Stimulated activated CD8-positive, alpha-beta memory T cell treated with anti-CD3 and anti-CD28 coated beads, Interleukin-4, amount 100 ng/mL, for 4 hours (primary cell): ENCODE measurements at places on chromosomes 2 and 18.

- DNase-seq, result no peak
Measured at GRCh38 chr18:13353084-13353823, 134.7 kb downstream of the LDLRAD4 start.

- no peak for DNase-seq
Measured at GRCh38 chr2:48328159-48328809, 201.7 kb upstream of the STON1 start.

GRCh38 chr2:27038631-27039339 lies 6.0 kb downstream of the TMEM214 start:
- DNase-seq, result no peak

GRCh38 chr2:55898386-55899040 lies 25.1 kb downstream of the EFEMP1 start:
- no peak for DNase-seq

- no peak for DNase-seq
Measured at GRCh38 chr2:128625963-128626759, 307.5 kb upstream of the HS6ST1 start.

GRCh38 chr2:99905025-99905424 lies 237.4 kb downstream of the AFF3 start:
- no peak for DNase-seq

DNA sequence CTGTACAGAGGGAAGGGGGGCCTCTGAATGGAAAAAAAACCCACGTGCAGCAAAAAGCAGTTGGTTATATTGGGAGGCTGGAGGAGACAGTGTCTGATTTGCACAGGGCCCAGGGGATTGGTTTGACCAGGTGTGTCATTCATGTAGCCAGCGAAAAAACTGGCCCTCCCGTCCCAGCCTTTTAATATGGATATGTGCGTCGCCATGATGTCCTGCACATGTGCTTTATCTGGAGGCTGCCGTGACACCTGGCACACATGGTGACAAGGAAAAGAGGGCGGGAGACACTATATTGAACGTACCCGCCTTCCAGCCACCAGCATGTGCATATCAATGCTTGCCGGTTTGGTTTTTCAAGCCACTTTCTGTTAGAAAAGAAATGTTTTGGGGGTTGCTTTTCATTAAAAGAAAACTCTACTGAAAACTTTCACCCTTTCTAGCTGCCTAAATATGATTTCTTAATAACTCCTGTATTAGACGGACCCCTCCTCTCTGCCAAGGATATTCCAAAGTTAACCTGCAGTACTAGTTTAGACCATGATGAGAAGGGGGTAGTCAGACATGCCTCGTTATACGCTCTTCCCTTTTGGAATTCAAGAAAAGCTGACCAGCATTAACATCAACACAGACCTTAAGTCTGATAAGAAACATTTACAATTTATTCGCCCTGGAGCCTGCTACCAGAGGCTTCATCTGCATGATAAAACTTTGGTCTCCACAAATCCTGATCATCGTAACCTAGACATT lies 16.2 kb downstream of the SLC25A52 start:
- no peak for DNase-seq

GRCh38 chr2:168796583-168797285 lies 5.7 kb upstream of the NOSTRIN start:
- no peak for DNase-seq

DNA sequence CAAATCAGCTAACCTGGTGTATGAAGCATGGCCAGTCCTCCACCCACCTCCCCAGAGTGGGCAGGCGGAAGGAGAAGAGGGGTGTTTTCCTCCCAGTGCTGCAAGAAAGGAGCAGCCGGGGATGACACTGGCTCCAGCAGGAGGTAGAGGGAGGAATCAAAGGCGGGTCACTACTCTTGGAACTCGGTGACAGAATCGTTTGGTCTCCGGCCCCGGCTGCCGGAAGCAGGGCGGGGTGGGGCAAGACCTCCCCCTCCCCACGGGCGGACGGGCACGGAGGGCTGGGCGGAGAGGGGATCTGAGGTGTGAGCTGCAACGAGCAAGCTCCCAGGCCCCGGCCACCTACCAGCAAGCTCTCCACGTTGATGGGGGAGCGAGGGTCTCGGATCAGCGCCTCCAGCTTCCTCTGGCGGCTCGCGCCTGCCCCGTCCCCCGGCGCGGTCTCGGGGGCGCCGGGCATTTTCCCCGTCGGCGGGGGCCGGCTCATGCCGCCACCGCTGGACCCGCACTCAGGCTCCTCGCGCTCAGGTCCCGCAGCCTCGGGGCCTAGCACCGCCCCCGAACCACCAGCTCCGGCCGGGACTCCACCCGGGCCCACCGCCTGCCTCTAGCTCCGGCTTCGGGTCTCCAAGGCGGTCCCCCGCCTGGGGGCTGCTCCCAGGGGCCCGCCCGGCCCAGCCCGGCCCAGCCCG lies 640 bp downstream of the ROCK2 start:
- peak; percentile 12 for DNase-seq

GRCh38 chr18:77043541-77044280 lies 88.9 kb downstream of the MBP start:
- no peak for DNase-seq

GRCh38 chr2:177155631-177156030 lies 57.0 kb upstream of the HNRNPA3 start:
- no peak for DNase-seq

- no peak for DNase-seq
Measured at GRCh38 chr2:170369894-170370293, 191.9 kb downstream of the MYO3B start.

DNA sequence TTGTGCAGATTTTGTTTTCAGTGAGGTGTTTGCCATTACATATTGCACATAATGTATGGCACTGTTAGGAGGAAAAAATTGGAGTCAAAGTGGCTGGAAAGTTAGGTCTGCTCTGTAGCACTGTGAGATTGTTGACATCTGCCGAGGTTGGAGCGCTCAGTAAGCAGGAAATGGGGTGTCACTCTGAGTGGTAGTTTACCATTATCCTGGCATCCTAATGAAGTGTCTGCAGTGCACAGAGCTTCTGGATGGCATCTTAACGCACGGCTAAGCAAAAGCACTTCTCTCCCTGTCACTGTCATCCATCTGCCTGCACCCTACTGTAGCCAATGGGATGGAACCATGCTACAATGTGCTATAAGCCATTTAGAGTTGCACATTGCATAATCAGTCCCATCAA lies 561.9 kb downstream of the ARHGAP15 start:
- DNase-seq, result no peak

GRCh38 chr2:46187112-46187618 lies 110.0 kb upstream of the EPAS1 start:
- DNase-seq, result no peak

- DNase-seq, result no peak
Measured at GRCh38 chr18:57976230-57976773, 67.7 kb upstream of the NEDD4L start.
